Activated CD8-positive, alpha-beta memory T cell treated with anti-CD3 and anti-CD28 coated beads for 1 hour (primary cell): ENCODE measurements at places on chromosomes 12 and 14.

- no peak for DNase-seq
These were observed 151.6 kb upstream of the OR4E1 start for GRCh38 chr14:21825149-21825743.

DNA sequence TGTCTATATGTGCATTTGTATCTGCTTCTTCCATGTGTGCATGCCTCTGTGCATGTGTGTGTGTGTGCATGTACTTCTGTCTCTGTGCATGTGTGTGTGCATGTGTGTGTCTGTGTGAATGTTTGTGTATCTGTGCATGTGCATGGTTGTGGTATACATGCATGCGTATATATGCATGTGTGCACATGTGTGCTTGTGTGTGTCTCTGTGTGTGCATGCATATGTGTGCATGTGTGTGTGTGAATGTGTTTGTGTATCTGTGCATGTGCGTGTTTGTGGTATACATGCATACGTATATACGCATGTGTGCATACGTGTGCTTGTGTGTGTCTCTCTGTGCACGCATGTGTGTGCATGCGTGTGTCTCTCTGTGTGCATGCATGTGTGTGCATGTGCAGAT lies 363.2 kb upstream of the SFSWAP start:
- DNase-seq = no peak

- no peak for DNase-seq
These were observed 62.2 kb downstream of the SOX5 start for GRCh38 chr12:23887055-23887835.

DNA sequence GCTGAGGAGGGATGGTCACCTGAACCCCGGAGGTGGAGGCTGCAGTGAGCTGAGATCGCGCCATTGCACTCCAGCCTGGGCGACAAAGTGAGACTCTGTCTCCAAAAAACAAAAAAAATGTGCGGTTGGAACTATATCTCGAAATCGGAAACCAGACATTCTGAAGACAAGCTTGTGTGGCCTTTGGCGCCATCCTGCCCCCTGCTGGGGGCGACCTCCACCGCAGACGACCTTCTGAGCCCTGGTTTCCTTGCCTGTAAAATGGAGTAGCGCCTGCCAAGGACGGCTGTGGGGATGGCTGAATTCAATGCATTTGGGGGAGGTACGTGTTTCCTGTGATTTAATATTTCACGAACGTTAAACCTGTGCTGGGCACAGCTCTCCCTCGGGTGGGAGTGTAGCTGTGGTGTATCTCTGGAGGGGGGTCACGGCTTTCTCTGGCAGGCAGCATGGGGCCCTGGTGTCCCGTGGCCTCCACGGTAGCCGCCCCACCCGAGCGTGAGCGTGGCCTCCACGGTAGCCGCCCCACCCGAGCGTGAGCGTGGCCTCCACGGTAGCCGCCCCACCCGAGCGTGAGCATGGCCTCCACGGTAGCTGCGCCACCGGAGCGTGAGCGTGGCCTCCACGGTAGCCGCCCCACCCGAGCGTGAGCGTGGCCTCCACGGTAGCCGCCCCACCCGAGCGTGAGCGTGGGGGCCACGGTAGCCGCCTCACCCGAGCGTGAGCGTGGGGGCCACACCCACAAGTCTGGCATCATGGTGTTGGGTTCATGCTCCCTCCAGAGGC lies 55.3 kb downstream of the LRCOL1 start:
- DNase-seq = no peak

DNA sequence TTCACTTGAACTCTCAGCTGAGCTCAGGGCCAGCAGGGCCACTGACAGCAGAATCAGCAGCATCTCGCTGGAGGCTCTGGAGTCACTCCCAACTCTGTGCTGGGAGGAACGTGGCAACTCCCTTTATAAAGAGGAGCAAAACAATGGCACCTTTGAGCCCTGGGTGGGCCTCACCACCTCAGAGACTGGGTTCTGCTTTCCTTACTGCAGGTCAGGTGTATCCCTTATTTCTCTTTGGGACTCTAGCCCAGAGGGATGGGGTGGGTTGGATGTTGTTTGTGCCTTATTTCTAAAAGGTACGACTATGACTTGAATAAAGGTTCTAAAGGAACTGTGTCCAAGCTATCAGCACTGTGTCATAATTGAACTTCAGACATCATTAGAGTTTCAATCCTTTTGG lies at the start of gene PRB4:
PRB4 (minus strand) TSS at position 101 of the 400 bp plus-strand sequence; CDS start at position 63, 38 bp downstream.
- DNase-seq = no peak

DNA sequence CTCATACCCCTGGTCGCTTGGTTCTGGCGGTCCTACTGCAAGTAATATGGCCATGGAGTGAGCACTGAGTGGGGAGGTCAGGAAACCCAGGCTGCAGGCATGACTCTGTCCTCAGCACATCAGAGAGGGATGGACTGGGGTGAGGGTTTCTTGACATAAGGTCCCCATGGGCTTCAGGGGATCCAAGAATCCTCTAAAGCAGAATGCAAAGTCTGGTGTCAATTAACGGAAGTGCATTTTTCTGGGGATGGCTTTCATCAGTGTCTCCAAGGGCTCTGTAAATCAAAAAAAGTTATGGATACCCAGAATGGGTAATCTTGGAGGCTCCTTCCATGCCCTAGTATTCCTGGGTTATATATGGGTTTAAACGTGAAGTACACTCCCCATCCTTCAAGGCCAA lies 3.7 kb downstream of the FIGNL2 start:
- DNase-seq = no peak
